ELR (cell line): ENCODE measurements at places on chromosomes 3 and 15.

- DNase-seq, result no peak
These were observed 515.3 kb upstream of the CFAP20DC start for GRCh38 chr3:59565125-59565524.

DNA sequence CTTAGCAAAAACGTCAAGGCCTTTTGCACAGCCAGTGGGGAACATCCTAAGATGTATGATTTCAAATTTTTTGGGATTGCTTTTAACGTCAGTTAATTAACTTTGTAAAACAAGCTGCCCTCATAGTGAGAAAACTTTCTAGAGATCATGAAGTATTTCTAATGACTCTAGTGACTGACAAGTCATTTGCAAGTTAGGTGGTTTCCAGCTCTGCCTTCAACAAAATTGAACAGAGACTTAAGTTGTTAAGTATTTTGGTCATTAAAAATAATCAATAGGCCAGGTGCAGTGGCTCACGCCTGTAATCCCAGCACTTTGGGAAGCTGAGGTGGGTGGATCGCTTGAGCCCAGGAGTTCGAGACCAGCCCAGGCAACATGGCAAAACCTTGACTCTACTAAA is 71.2 kb downstream of the CHDH start:
- DNase-seq, result no peak

GRCh38 chr3:151168269-151169094 is 34.5 kb downstream of the GPR171 start:
- DNase-seq, result peak; percentile 74

DNA sequence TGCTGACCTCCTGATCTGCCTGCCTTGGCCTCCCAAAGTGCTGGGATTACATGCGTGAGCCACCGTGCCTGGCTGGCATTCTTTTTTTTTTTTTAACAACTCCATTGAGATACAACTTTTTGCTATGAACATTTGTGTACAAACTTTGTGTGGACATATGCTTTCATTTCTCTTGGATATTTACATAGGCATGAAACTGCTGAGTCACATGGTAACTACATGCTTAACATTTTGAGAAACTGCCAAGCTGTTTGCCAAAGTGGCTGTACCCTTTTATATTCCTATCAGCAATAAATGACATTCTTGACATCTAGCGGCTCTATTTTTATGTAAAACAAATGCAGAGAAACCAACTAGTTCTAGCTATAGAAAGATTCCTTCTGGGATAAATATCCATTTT is 8.7 kb upstream of the YEATS2 start:
- no peak for DNase-seq

DNA sequence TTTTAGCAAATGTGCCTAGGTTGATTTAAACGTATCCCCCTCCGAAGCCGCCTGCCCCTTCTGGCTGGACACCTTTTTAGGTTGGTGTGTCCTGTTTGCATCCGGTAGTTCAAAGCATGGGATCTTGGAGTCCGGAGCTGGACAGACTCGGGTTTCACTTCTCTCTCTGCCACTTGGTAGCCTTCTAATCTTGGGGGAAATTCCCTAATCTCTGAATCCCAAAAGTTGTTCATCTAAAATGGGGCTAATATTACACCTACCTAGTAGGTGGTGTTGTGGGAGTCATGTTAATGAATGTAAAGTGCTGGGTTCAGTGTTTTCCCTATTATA is 760 bp downstream of the FANCI start:
- DNase-seq, result peak; percentile 48
